ENCODE measurements at places on chromosomes 2 and 18. TPM values are rescaled to one million over a fixed set of nuclear protein-coding genes. Genes with fewer than 3 reads are reported as not detected.

Gene ATF2
- 31.8 TPM for polyA plus RNA-seq

Gene CELF4
- not detected for polyA plus RNA-seq

GRCh38 chr2:26363323-26363722 lies 16.7 kb upstream of the ADGRF3 start:
- no peak overlapping the region for H3K4me3 ChIP-seq
- H3K4me1 ChIP-seq = no peaks in the 10 kb centered on the region
- peaks cover 8% of the 10 kb centered on the region for H3K36me3 ChIP-seq
- no peak for DNase-seq

DNA sequence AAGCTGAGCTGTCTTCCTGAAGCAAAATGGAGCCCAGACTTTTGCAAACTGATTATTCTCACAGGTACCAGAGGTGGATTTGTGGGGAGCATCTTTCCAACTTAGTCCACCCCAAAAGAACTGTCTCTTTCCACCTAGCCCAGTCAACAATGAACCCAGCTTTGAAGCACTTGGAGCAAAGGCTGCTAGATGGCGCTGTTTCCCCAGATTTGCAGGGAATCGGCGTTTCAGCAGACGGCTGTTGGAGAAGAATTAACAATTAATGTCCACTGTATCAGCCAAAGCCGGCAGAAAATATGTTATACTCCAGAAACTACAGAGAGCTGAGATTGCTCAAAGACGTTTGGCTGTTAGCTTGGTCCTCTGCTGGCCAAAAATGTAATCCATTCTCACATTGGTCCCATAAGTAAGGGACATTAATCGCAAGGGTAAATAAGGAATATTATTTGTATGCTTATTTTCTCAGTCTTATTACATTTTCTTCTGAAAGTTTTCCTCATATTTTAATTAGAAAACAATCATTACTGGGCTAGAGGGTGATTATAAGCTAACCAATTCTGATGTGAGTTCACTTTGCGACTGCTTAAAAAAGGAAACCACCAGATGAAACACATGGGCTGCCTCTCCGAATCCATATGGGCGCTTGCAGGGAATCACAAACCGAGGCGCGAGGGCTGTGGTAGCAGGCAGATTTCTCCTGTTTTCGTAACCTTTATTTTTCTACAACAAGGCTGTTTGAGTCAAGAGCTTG lies 423.8 kb upstream of the MEX3C start:
- DNase-seq = peak; percentile 11
- H3K4me3 ChIP-seq = no peak overlapping the region
- no peaks in the 10 kb centered on the region for H3K36me3 ChIP-seq
- H3K4me1 ChIP-seq = no peaks in the 10 kb centered on the region

GRCh38 chr2:70368545-70368944 lies 66.7 kb upstream of the FAM136A start:
- no peaks in the 10 kb centered on the region for H3K4me1 ChIP-seq
- no peak for DNase-seq
- no peak overlapping the region for H3K27ac ChIP-seq
